ENCODE measurements at places on chromosomes 1 and 21.

DNA sequence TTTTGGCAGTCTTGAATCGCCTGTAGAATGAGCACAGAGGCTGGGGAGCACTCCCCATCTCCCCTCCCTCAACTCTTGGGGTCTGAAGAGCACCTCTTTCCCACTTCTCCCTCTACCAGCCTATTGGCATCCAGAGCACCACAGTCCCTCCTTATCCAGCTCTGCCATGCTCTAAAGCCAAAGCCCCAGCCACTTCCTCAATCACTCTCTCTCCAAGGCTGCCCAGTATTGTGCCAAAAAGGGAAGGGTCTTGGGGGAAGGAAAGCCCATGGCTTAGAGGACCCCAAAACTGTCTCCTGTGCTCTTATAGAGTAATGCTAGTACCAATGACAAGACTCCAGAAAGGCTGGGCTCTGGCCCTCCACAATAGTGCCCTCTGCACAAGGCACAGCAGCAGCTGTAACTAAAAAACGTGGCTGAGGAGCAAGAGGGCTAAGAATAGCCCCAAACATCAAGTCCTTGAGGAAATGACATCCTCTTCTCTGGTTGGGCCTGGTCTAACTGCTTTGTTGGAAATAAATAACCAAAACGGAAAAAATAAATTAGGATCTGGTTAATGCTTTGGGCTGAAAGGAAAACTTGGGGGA, 28.4 kb downstream of the SLC27A3 start:
- DNase-seq = no peak

- DNase-seq = no peak
Measured at GRCh38 chr1:71156590-71156989, 75.8 kb upstream of the ZRANB2 start.

DNA sequence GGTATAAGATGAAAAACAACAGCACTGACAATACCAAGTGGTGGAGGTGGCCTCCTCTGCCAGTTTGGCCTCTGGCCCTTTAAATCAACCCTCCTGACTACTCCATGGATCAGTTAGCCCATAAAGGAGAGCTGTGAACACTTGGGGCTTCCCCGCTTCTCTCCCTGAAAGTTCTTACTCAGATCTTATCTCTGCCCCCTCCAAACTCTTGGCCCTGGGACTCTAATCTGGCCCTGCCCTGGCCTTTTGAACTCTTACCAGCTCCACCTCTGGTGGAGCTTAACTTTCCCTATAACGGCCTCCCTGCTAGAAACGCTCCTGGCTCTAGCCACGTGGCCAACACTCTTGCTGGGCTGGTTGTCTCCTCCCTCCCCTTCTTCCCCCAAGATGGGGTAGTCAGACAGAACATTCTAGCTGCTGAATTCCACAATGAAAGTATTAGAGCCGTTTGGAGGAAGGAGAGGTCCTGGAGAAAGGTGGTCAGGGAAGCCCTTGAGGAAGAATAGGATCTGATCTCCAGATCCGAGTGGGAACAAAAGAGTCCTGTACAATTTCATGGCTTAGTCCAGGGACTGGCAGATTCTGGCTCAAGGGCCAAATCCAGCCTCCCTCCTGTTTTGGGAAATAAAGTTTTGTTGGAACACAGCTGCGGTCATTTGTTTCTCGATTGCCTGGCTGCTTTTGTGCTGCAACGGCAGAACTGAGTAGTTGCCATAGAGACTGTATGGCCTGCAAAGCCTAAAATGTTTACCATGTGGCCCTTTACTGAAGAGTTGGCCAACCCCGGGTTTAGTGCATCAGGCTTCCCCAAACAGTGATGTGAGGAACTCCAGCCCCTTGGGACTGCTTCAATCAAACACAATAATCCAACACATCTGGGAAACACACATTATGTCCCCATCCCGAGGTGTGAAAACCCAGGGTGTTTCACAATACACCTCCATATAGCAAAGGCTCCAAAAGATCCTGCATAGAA, 9.5 kb upstream of the PIGR start:
- peak; percentile 37 for DNase-seq

GRCh38 chr1:64517640-64518039, 47.7 kb downstream of the CACHD1 start:
- DNase-seq = no peak

DNA sequence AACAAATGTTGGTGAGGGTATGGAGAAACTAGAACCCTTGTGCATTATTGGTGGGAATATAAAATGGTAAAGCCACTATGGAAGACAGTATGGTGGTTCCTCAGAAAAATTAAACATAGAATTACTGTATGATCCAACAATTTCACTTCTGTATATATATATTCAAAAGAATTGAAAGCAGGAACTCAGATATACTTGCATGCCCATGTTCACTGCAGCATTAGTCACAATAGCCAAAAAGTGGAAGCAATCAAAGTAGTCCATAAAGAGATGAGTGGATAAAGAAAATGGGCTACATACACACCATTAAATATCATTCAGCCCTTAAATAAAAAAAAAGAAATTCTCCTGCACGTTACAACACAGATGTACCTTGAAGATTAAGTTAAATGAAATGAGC, 34.1 kb downstream of the ABL2 start:
- DNase-seq = no peak

- no peak for DNase-seq
Measured at GRCh38 chr1:42941640-42942330, 16.9 kb downstream of the SLC2A1 start.

DNA sequence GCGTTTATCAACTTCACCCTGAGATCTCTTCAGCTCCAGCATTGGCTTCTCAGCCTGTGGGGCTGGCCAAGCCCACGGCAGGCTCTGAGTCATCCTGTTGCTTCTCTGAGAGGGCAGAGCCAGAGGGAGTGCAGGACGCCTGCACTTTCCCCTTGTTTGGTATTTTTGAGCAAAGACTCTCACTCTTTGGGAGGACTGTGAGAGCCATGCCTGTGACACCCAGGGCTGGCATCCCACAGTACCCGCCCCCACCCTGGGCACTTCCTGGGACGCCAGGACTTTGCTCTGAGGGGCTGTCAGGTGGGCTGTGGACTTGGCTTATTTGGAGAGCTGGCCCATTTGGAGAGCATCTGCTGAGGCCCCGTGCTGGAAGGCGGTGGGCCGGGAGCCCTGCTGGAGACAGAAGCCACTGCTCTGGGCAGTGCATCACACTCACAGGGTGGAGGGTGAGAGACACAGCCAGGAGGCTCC, 37.4 kb downstream of the VANGL1 start:
- peak; percentile 69 for DNase-seq

DNA sequence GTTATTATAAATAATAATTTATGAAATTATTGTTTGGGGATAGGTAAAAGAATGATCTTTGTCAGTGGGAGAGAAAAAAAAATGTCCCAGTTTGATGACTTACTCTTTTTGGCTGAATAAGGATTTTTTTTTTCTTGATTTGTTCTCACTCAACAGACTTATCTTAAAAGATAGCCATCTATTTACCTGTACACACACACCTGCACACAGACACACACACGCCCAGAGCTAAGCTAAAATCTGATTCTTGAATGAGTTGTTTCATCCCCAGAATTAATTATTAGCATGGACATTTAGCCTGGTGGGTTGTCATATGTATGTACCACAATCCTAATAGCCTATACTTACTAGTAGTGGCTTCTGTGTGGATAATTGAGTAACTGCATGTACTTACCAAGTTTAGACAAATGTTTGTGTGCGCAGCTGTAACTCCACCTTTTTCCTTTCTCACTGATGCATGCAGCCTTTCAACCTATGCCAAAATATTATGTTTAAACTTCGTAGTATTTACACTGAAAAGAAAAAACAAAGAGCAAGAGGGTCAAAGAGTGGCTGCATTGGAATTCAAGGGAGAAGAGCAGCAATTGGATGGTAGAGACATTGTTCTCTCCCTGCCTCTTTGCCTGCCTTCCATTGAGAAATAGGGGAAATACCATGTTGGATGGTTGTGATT, 174.3 kb downstream of the ADGRL2 start:
- DNase-seq = no peak

- no peak for DNase-seq
Measured at GRCh38 chr1:21298981-21299391, 8.7 kb upstream of the ECE1 start.

GRCh38 chr1:201488830-201489589, 17.9 kb downstream of the CSRP1 start:
- peak; percentile 96 for DNase-seq

GRCh38 chr1:55078470-55078869, 39.1 kb downstream of the PCSK9 start:
- no peak for DNase-seq

- DNase-seq = peak; percentile 53
Measured at GRCh38 chr1:205199090-205199930, 12.2 kb downstream of the DSTYK start.

GRCh38 chr1:100785470-100786052, 66.0 kb downstream of the VCAM1 start:
- peak; percentile 90 for DNase-seq

GRCh38 chr21:34640858-34641257, 25.9 kb upstream of the RCAN1 start:
- peak; percentile 70 for DNase-seq

DNA sequence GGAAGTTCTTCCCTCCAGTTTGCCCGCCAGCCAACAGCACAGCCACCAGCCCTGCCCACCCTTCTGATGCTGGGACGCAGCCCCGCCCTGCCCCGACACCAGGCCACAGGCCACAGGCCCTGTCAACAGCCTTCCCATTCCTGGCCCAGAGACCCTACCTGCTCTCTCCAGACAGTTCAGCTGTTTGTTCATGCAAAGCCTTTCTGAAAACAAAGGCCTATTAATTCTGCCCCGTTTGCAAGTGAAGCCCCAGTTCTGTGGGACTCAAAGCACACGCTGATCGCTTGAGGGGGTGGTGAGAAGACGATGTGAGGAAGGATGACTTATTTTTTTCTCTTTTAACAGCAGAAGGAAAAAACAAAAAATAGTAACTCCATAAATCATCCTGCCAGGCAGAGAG, 55.4 kb upstream of the KIF26B start:
- DNase-seq = no peak

GRCh38 chr1:17335821-17336710, 28.1 kb downstream of the PADI4 start:
- peak; percentile 41 for DNase-seq

DNA sequence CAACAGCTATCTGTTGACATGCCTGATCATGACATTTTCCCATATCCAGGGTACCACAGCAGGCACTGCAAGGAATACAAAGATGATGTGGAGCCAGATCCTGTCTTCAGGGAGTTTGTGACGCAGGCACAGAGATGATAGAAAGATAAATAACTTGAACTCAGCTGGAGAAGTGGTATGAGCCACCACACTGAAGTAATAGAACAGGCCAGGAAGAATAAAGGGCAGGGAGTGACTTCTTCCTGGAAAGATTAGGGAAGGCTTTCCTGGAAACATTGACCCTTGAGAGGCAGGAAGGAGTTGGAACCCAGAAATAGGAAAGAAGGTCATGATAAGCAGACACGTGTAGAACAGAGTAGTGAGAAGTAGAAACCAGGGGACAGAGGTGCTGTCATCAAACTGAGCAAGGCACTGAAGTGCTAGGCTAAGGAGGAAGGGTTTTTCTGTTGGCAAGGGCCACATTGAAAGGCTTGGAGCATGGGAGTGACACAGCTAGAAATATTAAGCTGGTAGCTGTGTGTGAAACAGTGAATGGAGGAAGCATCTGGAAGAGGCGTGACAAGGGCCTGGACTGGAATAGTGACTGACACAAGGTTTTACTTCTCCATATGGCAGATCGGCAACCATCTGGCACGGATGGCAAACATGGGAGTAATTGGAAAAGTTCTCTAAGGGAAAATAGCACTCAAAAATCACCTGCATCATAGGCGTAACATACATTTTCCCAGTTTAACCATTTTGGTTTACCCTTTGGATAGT, 68.4 kb downstream of the AK5 start:
- no peak for DNase-seq

DNA sequence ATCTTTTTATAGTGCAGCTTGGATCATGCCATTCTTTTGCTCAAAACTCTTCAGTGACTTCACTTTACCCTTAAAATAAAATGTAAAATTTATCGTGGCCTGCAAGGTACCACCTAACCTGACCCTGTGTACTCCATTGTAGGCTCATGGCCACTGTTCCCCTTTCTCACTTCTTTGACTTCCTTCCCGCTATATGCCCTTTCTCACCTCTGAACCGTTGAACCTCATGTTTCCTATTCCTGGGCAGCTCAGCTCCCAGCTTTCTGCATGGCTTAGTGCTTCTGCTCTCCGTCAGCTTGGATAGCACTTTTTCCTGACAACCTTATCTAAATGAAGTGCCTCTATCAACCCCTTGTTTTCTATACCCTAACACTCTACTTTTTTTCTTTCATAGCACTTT, 61.1 kb upstream of the GPR25 start:
- no peak for DNase-seq

DNA sequence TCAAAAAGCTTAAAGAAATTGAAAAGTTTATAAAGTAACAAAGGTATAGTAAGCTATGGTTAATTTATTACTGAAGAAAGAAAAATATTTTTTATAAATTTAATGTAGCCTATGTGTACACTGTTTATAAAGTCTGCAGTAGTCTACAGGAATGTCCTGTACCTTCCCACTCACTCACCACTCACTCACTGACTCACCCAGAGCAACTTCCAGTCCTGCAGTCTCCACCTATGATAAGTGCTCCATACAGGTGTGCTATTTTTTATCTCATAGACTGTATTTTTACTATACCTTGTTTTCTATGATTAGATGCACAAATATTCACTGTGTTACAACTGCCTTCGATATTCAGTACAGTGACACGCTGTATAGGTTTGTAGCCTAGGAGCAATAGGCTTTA, 106.6 kb downstream of the NR5A2 start:
- no peak for DNase-seq

DNA sequence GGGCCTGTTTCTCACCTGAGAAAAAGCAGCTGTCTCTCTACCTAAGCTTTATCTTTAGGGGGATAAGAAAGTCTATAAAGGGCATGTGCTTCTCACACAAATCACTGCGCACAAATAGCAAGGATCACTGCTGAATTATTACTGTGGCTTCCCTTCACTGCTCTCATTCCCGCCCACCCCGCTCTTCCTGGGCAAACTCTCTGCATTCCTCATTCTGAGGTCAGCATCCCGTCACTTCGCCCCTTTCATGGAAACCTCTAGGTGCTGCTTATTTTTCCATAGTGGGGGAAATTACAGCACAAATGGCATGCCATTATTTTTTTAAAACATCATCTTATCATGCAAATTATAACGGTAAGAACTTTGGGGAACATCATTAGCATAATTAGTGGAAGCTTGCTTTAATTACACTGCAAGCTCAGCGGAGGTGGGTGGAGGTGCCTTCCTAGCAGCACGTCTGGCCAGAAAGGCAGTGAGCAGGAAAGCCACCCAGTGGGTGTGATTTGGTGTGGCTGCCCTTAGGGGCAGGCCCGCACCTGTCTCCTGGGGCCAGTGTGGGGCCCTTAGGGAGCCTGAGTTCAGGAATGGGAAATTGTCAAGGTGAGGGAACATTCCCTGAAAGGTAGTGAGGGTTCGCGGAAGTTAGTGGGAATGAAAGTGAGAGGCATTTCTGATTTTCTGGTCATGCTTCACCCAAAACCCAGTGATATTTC, 105.9 kb downstream of the LAMC2 start:
- peak; percentile 96 for DNase-seq
